ENCODE measurements at places on chromosomes 16 and 17.
A peak's percentile ranks its signal among the peaks of the same experiment; 100 is the strongest.

DNA sequence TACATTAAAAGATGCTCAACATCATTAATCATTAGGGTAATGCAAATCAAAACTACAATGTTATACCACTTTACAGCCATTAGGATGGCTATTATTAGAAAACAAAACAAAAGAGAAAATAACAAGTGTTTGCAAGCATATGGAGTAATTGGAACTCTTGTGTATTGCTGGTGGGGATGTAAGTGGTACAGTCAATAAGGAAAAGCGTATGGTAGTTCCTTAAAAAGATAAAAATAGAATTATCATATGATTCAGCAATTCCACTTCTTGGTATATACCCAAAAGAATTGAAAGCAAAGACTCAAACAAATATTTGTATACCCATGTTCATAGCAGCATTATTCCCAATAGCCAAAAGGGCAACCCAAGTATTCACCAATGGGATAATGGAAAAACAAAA lies 1.4 kb upstream of the CAPNS2 start:
- DNase-seq, result no peak

- no peak for DNase-seq
Measured at GRCh38 chr16:89155851-89156739, 15.5 kb upstream of the CDH15 start.

DNA sequence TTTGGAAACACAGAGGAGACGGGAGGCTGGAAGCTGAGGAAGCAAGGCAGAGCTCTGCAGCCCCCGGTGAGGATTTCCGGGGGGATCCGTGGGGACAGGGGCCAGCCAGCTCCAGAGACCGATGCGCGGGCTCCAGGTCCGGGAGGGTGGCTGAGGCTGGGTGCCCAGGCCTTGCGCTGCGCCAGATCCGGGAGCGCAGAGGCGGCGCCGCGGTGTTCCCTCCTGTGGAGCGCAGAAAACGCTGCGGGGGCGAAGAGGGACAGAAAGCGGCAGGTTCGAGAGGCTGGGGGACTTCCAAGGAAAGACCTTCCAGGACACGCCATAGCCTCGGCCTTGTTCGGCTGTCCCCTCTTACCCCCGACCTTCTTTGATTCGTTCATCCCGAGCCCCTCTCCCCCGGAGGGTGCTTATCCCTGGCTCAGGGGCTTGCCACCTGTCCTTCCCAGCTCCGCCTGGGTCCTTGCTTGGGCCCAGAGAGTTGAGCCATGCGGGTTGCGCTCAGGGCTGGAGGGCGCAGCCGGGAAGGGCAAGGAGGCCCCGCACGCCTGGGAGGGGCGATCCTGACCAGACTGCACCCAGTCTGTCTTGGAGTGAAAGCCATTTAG lies 697 bp upstream of the SHISA9 start:
- no peak for DNase-seq

DNA sequence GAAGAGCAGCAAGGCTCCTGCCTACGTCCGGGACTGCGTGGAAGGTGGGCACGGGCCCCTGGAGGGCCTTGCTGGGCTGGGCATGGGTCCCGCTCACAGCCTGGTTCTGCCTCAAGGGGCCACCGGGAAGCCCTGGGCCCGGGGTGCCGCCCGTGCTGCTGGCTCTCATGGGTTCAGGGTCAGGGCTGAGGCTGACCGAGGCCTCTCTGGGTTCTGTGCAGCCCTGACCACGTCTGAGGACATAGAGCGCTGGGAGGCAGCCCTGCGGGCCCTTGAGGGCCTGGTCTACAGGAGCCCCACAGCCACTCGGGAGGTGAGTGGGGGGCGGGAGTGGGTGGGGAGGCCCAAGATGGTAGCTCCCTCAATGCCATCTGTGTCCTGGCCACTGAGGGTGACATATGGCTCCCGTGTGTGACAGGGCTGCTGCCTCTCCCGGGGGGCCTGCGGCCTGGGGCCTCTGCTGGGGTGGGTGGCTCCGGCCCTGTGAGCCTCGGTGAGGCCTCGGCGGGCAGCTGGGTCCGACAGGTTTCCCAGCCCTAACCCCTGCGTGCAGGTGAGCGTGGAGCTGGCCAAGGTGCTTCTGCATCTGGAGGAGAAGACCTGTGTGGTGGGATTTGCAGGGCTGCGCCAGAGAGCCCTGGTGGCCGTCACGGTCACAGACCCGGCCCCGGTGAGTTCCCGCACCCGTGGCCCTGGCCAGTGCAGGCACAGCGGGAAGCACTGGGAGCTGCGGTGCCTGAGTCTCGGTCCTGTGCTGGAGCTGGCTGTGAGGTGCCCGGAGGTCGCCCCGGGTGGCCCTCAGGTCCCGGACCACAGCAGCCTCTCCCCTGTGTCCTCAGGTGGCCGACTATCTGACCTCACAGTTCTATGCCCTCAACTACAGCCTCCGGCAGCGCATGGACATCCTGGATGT lies 9.2 kb downstream of the TELO2 start:
- no peak for DNase-seq

GRCh38 chr16:30651124-30652004 lies 604 bp downstream of the PRR14 start:
- DNase-seq, result peak; percentile 87

- no peak for DNase-seq
Measured at GRCh38 chr16:82533189-82533588, 93.6 kb upstream of the CDH13 start.

- peak; percentile 86 for DNase-seq
Measured at GRCh38 chr16:67430977-67431774, at the start of gene HSD11B2. TSS of gene HSD11B2 (plus strand) at chr16:67431121. CDS start at chr16:67431249, 128 bp downstream.

- DNase-seq, result no peak
Measured at GRCh38 chr17:6328279-6328678, 106.6 kb downstream of the AIPL1 start.

DNA sequence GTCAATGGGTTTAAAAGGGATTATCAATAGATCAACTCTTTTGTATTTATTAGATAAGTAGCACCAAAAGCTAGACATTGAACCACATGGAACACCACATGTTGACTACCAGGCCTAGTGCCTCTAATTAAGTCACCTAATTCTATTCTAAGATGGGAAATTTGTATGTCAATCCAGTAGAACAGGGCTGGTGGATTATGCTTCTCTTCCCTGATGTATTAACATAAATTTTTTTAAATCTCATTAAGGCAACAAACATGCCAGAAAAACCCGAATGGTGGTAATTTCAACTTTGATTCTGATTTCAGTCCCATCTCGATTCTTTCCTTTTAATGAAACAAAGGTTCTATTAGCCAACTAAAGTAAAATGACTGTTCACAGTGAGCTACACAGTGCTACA lies 92.6 kb downstream of the KANSL1 start:
- DNase-seq, result no peak

DNA sequence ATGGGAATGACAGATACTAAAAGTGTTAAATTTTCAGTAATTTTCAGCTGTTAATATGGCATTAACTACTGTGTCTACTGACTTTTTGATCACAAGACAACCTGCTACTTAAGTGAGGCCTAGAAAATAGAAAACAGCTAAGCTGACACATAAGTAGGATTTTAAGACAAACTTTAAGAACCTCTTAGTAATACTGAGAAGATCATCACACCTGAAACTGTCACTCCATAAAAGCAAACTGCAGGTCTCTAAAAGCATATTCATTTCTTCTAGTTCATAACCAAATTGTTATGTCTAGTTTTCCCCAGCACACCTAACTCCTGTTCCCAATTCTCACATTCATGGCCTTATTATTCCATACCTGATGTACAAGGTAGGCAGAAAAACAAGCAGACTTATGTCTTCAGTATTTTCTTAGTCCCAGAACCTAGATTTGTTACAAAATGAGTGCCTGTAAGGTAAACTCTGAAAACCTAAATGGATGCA lies 8.0 kb downstream of the SRSF1 start:
- no peak for DNase-seq
